Left colon (tissue), 2 donors: ENCODE measurements at places on chromosomes 4 and X. TPM values are rescaled to one million over a fixed set of nuclear protein-coding genes. Genes with fewer than 3 reads are reported as not detected.

GAB3 gene
- 1.2 TPM for total RNA-seq

SHROOM2 gene
- 8.1 TPM for total RNA-seq

CEP135 gene
- 5.3 TPM for total RNA-seq

PDGFRA gene
- 45.2 TPM for total RNA-seq

CSAG1 gene
- not detected for total RNA-seq

CT45A2 gene
- total RNA-seq = not detected
